ENCODE measurements at places on chromosomes 16 and 17.

DNA sequence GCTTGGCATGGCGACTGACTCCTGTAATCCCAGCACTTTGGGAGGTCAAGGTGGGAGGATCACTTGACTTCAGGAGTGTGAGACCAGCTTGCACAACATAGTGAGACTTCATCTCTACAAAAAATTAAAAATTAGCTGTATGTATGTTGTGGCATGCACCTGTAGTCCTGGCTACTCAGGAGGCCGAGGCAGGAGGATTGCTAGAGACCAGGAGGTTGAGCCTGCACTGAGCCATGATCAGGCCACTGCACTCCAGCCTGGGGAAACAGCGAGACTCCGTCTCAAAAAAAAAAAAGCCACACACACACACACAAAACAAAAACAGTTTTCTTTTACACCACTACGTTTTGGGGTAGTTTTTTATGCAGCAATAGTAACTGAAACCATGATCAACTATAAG, 89.0 kb upstream of the DHX40 start:
- no peak for DNase-seq

- DNase-seq: no peak
These were observed 111.1 kb downstream of the ADAMTS18 start for GRCh38 chr16:77323695-77324094.

DNA sequence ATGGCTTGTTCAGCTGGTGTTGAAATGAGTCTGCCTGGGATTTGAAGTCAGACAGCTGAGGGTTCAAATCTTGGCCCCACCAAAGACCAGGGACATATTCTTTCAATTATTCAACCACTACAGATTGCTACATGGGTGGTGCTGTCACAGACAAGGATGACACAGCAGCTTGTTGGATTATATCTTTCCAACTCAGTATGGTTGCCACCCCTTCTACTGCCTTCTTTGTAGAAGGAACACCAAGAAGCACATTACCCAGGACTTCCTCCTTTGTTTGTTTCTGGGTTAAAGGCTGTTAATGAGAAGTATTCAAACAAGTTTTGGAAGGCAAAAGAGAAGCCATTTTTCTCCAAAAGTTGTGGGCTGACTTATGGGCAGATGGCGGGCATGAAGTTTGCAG, 78.6 kb downstream of the COPRS start:
- DNase-seq: no peak

DNA sequence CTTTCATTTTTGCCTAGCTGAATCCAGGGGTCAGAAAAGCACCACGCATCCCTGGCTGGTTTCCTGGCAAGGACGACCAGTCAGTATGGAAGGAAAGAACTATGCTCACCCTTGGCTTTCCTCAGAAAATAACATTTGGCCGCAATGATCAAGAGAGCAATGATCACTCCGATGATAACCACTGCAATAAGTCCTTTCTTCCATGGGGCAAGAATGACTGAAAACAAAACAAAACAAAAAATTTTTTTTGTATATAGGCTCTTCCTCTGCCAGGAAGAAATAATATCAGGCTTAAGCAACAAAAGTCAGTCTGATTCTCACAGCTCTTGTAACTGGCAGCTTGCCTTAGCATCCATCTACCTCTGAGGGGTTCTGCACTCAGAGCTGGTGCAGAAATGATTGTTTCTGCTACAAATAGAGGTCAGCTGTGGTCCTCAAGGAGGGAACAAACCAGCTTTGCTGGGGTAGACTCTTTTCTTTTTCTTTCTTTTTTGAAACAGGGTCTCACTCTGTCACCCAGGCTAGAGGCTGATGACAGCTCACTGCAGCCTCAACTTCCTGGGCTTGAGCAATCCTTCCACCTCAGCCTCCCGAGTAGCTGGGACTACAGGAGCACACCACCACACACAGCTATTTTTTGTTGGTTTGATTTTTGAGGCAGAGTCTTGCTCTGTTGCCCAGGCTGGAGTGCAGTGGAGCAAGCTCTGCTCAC, 35.7 kb downstream of the PECAM1 start:
- no peak for DNase-seq

DNA sequence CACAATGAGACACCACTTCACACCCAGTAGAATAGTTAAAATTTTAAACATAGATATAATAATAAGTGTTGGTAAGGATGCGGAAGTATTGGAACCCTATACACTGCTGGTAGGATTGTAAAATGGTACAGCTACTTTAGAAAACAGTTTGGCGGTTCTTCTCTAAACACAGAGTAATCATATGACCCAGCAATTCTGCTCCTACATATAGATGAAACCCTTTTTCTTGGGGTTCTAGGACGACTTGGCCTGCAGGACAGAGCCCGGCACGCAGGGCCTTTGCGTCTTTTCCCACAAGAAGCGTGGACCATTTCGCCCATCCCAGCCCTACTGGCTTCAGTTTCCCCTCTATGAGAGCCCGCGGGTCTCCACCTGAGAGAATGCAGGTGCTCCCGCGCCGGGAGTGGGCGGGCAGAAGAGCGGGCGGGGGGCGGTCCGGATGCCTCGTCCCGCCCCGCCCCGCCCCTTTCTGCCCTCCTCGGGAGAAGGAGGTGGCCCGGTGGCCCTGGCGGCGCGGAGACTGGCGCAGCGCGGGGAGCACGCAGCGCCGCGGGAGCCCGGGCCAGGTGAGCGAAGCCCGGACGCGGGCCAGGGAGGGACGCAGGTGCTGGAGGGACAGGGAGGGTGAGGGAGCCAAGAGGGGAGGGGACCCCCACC, at the start of gene SDR42E2:
TSS of gene SDR42E2 (plus strand) at position 508 of the 657 bp plus-strand sequence. CDS start 3,077 bp downstream, outside the sequence.
- no peak for DNase-seq

DNA sequence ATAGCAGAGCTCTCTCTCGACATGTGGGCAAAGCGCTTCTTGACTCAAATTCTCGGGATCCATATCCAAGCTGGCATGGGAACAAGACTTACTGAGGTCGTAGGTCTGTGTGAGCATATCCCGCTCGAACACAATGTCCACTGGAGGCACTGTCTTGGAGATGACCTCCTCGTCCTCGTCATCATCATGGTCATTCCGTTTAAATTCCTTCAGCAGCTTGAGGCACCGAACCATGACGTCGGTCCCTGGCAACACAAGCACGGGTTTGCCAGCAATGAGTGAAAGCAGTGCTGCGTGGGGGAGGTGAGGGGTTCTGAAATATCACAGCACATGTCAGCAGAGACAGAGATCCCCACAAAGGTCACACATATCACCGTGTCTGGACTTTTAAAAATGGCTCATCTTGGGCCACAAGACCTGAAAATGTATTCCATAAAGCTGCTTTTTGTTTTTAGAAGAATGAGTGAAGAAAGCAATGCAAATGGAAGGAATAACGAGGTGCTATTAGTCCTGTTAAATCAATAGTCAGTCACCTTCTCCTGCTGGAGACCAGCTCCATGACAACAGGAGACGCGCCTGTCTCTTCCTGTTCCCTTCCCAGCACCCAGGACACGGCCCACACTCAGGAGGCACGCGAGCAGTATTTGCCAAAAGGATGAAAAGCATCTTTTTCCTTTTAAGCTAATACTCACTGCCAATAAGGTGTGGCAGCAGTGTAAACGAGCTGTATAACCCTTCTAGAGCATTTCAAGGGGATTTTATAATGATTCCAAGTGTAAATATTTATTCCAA, 37.9 kb downstream of the GTF3C1 start:
- no peak for DNase-seq

GRCh38 chr17:5897275-5897911, 172.8 kb upstream of the WSCD1 start:
- no peak for DNase-seq

- DNase-seq: no peak
These were observed 28.1 kb downstream of the SRL start for GRCh38 chr16:4213737-4214136.

GRCh38 chr17:72565758-72566157, 444.9 kb downstream of the SOX9 start:
- DNase-seq: no peak

DNA sequence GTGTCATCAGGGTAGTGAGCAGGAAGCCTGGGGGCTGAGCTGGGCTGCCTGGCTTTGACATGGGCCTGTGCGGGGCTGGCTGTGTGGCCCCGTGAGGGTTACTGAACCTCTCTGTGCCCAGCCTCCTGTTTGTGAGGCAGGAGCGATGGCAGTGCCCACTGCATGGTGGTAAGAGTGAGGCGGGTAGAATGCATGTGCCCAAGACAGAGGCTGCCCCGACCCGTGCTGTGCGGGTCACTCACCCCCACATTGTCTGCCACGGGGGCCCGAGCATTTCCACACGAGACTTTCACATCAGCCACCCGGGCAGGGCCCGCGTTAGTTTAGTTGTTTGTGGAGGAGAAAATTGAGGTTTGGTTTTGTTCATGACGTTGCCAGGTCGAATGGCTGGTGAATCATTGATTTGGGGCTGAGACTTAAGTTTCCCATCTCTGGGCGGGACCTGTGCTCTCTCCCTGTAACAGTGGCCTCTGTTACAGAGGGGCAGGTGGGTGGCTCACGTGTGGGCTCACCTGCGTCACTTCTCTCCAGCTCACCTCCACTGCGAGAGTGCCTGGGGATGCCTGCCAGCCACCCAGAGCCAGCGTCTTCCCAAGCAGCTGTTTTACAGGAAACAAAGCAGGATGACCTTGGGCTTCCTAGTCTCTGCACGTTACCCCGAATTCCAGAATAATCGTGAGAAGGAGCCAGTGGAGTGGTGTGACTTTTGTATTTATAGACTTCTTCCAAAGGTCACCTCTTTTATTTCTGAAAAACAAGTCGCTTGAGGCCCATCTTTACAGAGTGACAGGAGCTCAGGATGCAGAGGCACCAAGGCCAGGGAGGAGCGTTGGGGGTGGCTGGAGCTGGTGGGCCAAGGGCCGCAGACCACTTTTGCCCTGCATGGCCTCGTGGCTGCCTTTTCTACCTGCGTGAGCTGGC, 150.6 kb downstream of the RPTOR start:
- DNase-seq: no peak

DNA sequence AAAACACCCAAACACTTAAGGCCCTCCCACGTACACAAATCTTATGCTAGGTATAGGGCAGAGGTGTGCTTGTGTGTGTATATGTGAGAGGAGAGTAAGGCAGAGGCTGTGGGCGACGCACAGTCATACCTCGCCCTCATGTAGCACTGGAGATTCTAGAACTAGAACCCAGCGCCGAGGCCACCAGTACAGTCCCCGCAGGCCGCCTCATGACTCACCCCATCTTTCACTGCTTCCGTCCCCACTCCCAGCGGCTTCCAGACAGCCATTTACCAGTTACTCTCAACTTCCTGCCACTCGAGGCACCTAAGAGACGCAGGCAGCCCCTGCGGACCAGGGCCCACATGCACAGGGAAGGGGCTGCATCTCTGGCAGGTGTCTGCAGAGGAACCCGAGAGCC, 23.2 kb upstream of the CYTH1 start:
- no peak for DNase-seq

- no peak for DNase-seq
These were observed 3.0 kb downstream of the PDZD9 start for GRCh38 chr16:21997697-21998480.

GRCh38 chr16:74160759-74161158, 135.9 kb upstream of the PSMD7 start:
- no peak for DNase-seq

GRCh38 chr17:47802341-47803022, 19.1 kb downstream of the OSBPL7 start:
- DNase-seq: peak; percentile 32

- no peak for DNase-seq
These were observed 991 bp downstream of the KPNA2 start for GRCh38 chr17:68036304-68037147.

DNA sequence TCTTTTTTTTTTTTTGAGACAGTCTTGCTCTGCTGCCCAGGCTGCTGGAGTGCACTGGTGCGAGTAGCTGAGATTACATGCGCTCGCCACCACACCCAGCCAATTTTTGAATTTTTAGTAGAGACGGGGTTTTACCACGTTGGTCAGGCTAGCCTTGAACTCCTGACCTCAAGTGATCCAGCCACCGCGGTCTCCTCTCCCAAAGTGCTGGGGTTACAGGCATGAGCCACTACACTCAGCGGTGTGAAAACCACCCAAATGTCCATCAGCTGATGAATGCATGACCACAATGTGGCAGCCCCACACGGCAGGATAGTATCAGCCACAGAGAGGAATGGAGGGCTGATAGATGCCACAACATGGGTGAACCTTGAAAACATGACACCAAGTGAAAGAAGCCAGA, 2.1 kb downstream of the P2RX5 start:
- DNase-seq: peak; percentile 65

GRCh38 chr17:50539762-50540559, 7.0 kb upstream of the SPATA20 start:
- no peak for DNase-seq

- no peak for DNase-seq
These were observed 51.5 kb upstream of the NLK start for GRCh38 chr17:27990979-27991378.

- DNase-seq: peak; percentile 74
These were observed 34.0 kb downstream of the ADGRG5 start for GRCh38 chr16:57576429-57576870.

GRCh38 chr16:4500272-4500671, 24.1 kb downstream of the HMOX2 start:
- no peak for DNase-seq

DNA sequence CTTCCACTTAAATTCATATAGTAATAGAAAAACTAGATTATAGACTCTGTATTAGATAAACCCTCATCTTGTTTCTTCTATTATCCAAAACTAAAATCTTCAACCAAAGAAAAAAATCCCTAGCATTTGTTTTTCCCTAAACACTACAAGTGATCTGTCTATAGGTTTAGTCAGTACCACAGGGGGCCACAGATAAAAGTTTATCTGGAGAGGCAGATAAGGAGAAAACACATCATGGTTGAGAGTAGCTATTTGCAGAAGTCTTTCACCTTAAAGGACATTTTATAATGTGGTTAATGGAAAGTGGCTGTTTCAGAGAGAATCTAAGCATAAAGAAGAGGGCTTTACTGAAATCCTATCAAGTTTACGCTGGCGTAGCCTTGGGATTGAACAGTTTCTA, 160.1 kb downstream of the CDK5R1 start:
- DNase-seq: no peak

GRCh38 chr17:66467766-66468165, 165.4 kb downstream of the PRKCA start:
- DNase-seq: no peak

- DNase-seq: no peak
These were observed 51.3 kb upstream of the FBXO47 start for GRCh38 chr17:39018267-39019134.

GRCh38 chr17:43543771-43544575, 2.2 kb downstream of the ETV4 start:
- no peak for DNase-seq

DNA sequence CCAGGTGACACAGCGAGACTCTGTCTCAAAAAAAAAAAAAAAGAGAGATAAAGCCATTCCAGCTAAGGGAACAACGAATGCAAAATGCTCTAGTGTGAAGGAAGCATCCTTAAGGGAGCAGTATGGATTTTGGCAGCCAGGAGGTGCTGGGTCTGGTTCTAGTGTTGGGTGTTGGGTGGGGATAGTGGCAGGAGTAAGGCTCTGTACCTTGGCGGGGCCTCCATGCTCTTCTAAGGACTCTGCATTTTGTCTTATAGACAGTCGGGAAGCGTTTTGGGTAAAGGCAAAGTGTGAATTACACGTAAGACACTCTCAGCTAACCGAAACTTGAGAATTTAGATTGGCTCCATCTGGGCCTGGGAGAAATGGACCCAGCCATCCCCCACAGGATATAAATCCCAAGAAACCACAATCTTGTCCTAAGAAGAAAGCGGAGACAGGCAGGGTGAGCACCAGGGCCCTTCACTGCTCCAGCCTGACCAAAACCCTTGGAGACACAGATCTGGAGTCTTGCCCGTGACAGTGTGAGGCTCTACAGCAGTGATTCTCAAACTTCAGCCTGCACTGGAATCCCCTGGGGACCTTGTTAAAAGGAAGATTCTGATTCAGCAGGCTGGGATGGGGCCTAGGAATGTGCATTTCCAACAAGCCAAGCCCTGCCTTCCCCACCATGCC, 33.1 kb upstream of the PHB1 start:
- DNase-seq: no peak

Data from activated B cell treated with CpG ODN at 0.5 μM for 24 hours (primary cell).